ENCODE measurements at places on chromosomes 1 and 21.

DNA sequence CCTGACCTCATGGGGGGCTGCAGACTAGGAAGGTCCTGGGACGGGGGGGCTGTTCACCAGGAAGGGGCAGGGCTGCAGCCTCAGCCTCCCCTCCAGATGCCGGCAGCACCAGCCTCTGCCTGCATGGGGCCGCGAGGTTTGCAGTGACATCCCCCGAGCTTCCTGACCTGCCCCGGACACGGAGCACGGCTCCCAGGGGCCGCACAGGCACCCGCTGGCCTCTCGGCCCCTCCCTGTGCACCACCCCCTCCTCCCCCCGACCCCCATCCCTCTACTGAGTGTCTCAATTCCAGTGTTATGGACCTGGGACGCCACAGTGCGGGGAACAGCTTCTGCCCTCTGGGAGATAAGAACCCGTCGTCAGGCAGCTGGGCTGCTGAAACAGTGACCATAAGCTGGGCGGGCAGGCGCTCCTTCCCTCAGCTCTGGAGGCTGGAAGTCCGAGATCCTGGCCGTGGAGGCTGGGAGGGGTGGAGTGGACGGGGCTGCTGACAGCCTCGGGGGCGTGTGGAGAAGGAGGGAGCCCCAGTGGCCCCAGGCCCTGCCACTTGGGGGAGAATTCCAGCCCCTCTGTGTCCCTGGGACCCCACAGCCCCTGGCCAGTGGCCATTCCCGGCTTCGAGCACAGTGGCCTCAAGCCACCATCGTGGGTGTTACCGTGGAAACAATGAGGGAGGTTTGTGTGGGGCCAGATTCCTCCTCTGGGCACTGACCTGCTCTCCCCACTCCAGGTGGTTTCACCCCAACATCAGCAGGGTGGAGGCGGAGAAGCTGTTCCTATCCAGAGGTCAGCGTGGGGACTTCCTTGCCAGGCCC lies 11.6 kb downstream of the RNF223 start:
- no peak for DNase-seq

- no peak for DNase-seq
Observed at GRCh38 chr1:11806307-11806936, 431 bp downstream of the CLCN6 start.

- DNase-seq: no peak
Observed at GRCh38 chr21:43976661-43977060, 35.4 kb upstream of the TRAPPC10 start.

GRCh38 chr21:25362375-25363267 lies 244.7 kb downstream of the MRPL39 start:
- no peak for DNase-seq

DNA sequence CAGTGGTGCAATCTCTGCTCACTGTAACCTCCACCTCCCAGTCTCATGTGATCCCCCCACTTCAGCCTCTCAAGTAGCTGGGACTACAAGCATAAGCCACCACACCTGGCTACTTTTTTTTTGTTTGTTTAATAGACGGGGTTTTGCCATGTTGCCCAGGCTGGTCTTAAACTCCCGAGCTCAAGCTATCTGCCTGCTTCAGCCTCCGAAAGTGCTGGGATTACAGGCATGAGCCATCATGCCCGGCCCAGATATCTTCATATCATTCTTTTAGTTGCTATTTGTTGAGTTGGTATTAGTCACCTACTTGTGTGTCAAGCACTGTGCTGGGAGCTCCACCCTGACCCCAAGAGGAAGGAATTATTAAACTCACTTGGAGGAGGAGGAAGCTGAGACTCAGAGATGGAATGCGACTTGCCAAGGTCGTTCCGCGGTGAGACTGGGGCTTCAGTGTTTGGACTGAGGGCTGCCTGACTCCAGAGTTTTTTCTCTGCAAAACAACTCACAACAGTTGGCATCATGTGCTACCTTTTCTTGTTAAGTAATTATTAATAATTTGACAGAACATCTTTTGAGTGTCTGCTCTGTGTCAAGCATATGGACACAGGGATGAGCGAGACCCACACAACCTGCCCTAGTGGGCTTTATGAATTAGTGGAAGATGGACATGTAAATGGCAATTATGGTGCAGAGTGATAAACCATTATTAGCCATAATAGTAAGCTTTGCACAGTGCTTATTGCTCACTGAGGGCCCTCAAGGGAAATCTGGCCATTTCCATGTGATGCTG lies 132.0 kb downstream of the FOXD2 start:
- no peak for DNase-seq

DNA sequence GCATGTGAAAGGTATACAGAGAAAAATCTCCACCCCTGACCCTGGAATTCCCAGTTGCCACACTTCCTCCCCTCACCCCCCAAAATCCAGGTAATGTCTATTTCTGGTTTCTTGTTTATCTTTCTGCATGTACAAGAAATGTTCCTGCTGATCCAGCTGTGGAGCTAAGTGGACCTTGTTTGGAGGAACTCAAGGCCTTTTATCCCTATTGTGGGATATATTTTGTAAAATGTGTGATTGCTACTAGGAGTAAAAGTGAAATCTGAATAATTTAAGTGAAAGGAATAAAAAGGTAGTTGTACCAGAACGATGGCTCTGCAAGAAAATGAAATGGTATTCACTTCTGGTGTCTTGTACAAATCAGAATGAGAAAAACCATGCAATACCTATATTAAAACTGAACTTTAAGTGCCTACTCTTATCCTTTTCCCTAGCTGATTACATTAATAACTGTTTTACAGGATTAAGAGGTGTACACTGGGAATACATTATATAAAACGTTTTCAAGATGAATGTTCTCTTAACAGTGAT lies 3.0 kb downstream of the SPEN start:
- no peak for DNase-seq

GRCh38 chr1:226708342-226708780 lies 30.7 kb downstream of the ITPKB start:
- no peak for DNase-seq
